Epithelial cell of esophagus (primary cell): ENCODE measurements at places on chromosomes 7 and 10.

- DNase-seq = no peak
Observed at GRCh38 chr7:120856198-120856597, 1.7 kb downstream of the TSPAN12 start.

GRCh38 chr7:886626-887487 lies 10.5 kb downstream of the GET4 start:
- DNase-seq = no peak

DNA sequence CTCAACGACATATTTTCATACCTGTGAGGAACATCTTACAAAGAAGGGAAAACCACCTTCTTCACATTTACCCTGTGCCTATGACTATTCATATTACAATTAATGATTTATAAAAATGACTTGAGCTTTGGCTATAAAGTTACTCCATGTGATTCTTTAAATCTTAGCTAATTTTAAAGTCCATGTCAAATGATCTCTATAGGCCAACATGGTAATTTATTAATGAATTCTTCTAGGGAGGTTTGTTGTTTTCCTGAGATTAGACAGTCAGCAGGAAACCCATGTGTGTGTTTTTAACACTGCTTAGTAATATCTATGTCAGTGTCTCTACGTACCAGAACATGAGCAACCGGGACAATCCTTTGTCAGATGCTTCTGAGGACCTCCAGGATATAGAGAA lies 307.3 kb downstream of the IPMK start:
- no peak for DNase-seq

DNA sequence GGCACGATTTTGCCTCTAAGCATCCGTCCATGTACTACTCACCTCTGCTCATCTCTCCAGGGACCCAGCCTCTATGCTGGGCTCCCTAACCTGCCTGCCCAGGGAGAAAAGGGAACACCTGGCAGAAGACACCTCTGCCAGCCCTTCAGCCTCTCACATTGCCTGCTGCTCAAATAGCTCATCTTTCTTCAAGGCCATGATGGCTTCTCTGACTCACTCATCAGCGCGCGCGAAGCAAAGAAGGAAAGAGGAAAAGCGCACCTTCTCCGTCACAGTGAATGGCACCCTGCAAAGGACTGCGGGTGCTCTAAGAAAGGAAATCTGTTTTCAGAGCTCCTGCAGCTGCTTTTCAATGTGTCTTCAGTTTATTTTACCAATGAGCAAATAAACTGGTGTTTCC lies 174.0 kb downstream of the PRKAG2 start:
- no peak for DNase-seq

DNA sequence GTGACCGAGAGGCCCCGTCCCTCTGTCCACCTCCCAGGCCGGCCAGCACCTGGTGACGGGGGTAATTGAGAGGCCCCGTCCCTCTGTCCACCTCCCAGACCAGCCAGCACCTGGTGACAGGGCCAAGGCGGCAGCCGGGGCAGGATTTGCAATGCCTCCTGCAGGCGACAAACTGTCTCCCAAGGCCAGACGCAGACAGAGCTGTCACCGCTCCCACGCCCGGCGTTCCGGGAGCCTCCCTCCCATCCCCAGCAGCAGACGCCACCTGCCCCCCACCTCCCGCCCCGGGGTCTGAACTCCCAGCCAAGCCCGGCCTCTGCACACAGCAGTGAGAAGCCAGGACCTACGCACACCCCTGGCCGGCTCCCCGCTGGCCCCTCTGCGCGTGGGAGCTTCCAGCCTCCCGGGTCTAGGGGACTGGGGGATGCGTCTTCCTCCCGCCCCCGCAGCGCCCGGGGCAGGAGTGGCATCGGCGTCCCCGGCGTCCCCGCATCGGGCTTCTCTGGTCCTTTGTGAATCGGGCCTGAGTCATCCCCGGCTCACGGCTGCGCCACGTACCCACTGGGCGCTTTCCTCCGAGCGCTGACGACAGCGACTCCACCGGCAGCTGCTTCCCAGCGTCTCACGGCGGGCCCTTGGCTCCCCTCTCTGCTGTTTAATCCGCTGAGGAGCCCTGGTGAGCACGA lies 95.1 kb upstream of the DIP2C start:
- peak; percentile 77 for DNase-seq

- no peak for DNase-seq
Observed at GRCh38 chr10:59463909-59464308, 101.6 kb upstream of the FAM13C start.

DNA sequence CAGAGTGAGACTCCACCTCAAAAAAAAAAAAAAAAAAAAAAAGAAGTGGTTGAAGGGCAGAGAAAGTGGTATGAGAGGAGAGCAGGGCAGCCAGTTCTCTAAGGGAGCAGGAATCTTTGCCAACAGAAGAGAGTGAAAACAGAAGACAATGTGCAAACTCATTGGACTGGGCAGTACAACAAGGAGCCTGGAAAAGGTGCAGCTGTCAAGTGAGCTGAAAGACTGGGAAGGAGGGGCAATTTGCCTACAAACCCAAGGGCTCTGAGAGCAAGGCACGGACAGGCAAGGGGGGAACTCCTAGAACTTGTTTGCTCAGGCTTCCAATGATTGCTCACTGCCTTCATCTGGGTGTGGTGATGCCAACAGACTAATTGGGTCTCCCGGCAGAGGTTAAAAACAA lies 9.5 kb downstream of the ACTR1A start:
- DNase-seq = peak; percentile 82

GRCh38 chr7:1040790-1041189 lies 3.6 kb upstream of the GPR146 start:
- DNase-seq = no peak

- no peak for DNase-seq
Observed at GRCh38 chr7:13542451-13542850, 447.0 kb downstream of the ETV1 start.

DNA sequence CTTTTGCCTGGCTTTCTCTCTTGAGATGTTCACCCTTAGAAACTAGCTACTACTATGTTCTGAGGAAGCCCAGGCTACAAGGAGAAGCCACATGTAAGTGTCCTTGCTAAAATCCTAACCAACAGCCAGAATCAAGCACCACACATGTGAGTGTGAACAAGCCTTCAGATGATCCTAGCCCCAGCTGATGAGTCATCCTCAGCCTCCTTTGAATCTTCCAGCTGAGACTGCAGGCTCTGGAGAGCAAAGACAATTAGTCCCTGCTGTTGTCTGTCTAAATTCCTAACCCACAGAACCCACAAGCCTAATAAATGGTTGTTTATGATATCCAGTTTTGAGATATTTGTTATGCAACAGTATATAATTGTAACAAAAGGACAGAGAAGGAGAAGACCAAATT lies 92.8 kb upstream of the TAC1 start:
- peak; percentile 37 for DNase-seq

- DNase-seq = no peak
Observed at GRCh38 chr10:28058746-28059145, 59.9 kb upstream of the ODAD2 start.

DNA sequence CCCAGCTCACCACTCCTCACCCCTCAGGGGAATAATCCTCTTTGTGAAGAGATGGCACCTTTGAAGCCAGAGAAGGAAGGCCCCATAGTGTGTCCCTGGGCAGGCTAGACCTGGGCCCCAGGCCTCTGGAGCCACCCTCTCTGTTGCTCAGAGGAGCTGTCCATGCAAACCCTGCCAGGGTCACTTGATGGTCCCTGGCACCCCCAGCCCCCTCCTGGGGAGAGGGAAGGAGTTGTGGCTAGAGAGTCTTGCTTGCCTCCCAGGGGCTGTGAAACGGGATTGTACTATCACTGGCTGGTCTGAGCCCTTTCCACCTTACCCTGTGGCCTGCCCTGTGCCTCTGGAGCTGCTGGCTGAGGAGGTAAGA lies 5.8 kb downstream of the GHRHR start:
- DNase-seq = no peak

DNA sequence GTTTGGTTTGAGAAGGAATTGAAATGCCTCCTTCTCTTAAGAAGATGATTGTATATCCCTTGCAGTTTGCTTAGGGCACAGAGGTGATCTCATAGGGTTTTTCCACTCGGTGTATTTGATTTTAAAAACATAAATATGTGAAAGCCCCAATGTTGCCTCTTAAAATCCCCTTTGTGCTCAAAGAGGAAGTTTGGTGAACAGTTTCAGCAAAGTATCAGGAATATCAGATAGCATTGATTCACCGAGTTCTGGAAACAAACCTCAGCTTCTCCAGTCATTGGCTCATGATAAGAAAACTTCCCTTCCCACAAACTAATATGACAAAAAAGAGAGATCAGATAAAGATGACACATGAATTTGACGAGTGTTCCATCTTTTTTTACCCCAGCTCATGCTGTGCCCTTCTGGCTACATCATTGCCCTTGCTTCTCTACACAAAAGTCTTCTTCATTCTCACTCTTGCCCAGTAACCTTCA lies 20.1 kb upstream of the SMNDC1 start:
- no peak for DNase-seq

- no peak for DNase-seq
Observed at GRCh38 chr7:143437578-143437977, 5.7 kb upstream of the TAS2R60 start.

DNA sequence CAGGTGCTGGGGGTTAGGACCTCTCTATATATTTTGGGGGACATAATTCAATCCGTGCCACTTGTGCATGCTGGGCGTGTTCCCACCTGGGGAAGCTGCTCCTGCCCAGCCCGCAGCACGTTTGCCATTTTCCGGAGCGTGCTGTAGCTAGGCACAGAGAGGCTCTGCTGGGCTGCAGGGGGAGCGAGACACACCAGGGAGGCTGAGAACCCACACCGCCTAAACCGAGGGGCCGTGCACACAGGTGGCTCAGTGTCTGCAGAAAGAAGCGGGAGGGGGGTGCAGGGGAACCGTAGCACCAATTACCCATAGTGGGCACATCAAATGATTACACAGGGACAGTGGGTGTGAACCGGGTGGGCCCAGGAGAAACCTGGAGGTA lies 27.0 kb downstream of the PRKAG2 start:
- DNase-seq = no peak

DNA sequence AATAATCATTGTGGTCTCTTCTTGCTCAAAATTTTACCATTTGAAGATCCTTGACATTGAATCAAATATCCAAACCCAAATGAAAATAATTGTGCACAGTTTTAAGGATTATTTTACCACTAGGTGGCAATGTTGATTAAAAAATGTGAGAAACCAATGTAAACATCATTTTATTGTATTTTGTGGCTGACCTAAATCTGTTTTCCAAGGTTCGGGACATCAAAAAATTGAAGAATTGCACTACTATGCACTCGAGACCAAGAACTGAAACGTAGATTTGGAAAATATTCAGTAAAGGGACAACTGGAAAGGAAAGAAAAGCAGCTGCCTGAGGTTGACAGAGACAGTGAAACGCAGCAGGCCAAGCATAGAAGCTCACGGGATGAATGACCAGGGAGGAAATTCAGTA lies 259.3 kb downstream of the SNX13 start:
- peak; percentile 54 for DNase-seq

GRCh38 chr7:44145479-44145968 lies 4.4 kb upstream of the MYL7 start:
- peak; percentile 46 for DNase-seq

DNA sequence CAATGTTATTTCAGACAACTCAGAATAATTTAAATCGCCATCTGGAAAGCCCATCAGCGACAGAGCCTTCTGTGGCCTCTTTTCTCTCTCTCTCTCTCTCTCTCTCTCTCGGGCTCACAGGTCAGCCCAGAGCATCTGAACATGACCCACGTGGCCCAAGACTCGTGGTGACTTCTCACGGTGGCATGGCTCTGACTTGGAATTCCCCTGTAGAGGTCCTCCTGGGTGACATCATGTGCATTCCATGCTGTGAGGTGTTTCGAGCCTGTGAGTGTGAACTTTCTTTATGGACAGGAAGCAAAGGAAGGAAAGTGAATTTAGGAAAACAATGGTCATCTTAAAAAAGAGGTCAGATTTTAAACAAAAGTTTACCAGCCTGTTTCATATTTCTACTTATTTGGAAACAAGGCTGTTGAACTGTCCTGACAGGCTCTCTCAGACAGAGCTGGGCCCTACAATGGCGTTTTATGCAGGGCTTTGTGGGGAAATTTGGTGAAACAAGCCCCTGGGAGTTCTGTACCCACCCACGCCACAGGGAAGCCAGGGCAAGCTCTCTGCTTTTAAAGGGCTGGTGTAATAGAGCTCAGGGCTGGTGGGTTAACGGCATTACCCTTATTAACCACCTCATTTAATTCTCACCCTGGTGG lies 359.7 kb upstream of the ZNF32 start:
- DNase-seq = no peak

- DNase-seq = no peak
Observed at GRCh38 chr7:110645060-110645459, 445.9 kb upstream of the LRRN3 start.

- no peak for DNase-seq
Observed at GRCh38 chr10:92505044-92505443, 68.8 kb downstream of the IDE start.

DNA sequence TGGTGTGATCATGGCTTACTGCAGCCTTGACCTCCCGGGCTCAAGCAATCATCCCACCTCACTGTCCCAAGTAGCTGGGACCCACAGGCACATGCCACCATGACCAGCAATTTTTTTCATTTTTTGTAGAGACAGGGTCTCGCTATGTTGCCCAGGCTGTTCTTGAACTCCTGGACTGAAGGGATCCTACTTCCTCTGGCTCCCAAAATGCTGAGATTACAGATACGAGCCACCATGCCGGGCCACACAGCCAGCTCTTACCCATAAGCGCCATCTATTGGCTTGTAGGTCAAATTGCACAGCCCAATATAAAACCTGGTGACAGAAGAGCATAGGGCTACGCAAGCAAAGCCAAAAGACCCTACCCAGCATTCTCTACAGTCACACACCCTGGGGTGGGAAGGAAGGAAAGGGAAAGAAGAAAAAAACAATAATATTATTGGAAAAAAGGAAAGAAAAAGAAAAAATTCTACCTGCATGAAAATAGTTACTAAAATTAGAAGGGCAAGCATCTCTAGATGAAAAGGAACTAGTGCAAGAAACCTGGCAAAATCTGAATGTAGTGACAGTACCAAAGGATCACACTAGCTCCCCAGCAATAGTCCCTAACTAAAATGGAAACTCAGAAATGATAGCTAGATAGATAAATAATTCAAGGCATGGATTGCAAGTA lies 29.4 kb upstream of the AMPH start:
- peak; percentile 56 for DNase-seq

- no peak for DNase-seq
Observed at GRCh38 chr10:50850578-50851230, 34.7 kb downstream of the A1CF start.

- no peak for DNase-seq
Observed at GRCh38 chr10:79241629-79241989, 105.7 kb upstream of the PPIF start.
